ENCODE measurements at places on chromosomes 7 and 10.

DNA sequence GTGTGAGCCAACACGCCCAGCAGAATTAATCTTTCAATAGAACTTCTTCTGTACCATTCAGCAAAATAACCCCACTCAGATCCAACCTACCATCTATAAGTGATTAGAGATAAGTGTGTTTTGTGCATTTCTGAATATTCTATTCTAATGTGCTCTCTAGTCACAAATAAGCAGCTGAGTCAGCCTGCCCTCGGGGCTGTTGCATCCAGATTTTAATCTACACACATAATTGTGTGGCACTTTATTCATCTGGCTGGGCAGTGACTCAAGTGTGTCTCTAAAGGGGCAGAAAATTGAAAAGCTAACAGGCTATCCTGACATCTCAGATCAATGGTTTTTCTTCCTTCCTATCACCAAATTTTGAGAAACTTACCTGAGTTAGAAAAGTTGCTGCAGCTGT lies 60.3 kb downstream of the PRR15 start:
- no peak for DNase-seq

- DNase-seq = no peak
These were observed 288.9 kb downstream of the KLF6 start for GRCh38 chr10:3496138-3496537.

- DNase-seq = peak; percentile 65
These were observed 71.0 kb upstream of the ADAM12 start for GRCh38 chr10:126459032-126459831.

GRCh38 chr10:73779539-73780197 lies 2.2 kb upstream of the CHCHD1 start:
- no peak for DNase-seq

GRCh38 chr10:69364232-69364940 lies 52.3 kb downstream of the TACR2 start:
- DNase-seq = no peak

DNA sequence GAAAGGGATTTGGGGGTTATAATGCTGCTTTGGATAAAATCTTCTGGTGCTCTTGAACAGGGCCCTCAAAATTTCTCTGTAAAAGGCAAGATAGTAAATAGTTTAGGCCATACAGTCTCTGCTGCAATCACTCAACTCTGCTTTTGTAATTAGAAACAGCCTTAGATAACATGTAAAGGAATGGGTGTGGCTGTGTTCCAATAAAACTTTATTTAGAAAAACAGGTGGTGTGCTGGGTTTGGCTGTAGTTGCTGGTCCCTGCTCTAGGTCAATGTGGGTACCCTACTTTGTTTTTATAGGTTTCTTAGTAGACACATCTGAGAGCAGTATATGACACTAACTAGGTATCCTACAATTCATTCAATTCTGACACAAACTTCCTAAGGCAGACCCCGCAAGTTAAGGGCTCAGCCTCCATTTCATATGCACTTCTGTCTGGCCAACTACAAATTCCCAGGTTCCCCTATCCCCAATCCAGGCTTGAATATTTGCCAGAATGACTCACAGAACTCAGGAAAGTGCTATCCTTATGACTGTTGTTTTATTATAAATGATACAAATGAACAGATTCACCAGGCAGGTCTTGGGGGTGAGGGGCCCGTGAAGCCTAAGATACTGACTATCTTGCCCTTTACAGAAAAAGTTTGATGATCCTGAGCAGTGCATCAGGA lies 349.9 kb downstream of the RPS24 start:
- no peak for DNase-seq

- no peak for DNase-seq
These were observed 60.1 kb downstream of the ZRANB1 start for GRCh38 chr10:125002047-125002422.

GRCh38 chr10:72056113-72056512 lies 32.2 kb downstream of the SPOCK2 start:
- no peak for DNase-seq

GRCh38 chr7:150378115-150378852 lies 846 bp upstream of the ZNF775 start:
- peak; percentile 84 for DNase-seq

GRCh38 chr7:123533929-123534382 lies 439 bp downstream of the IQUB start:
- no peak for DNase-seq

Data from A549 (cell line).